ENCODE measurements at places on chromosomes 16 and 17.

DNA sequence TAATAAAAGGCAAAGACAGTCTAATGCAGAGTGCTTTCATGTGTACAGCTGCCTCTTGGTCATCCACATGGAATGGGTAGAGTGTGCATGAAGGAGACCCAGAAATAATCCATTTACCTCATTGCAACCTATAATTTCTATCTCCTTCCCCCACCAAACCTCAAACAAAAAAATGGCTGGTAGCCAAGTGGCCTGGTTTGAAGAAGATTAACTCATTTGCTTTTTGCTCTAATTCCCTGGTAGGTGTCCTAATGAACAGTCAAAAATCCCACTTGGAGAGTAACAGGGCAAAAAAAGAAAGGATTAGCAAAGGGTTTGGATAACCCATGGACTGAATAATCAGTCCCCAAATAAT is 13.0 kb upstream of the LYRM9 start:
- no peak for DNase-seq

- DNase-seq: no peak
Observed at GRCh38 chr16:14416184-14416583, 213.9 kb downstream of the PARN start.

DNA sequence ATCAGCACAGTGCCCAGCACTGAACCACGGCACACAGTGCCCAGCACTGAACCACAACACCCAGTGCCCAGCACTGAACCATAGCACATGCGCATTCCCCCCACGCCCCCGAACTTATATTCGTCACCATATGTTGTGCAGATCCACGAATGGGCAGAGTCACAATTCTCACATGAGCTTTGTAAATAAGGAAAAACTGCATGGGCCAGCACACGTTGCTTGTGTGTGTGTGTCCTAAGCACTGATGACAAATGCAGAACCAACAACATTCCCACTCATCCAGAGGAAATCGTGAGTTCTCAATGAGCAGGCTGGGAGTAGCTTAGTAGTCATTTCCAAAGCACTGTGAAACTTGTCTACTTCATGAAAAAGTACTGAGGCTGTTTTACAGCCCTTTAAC is 70.0 kb downstream of the ADCY9 start:
- no peak for DNase-seq

GRCh38 chr17:8712698-8713097 is 31.9 kb downstream of the CCDC42 start:
- DNase-seq: no peak

GRCh38 chr17:37430051-37430627 is 23.5 kb downstream of the TADA2A start:
- no peak for DNase-seq

DNA sequence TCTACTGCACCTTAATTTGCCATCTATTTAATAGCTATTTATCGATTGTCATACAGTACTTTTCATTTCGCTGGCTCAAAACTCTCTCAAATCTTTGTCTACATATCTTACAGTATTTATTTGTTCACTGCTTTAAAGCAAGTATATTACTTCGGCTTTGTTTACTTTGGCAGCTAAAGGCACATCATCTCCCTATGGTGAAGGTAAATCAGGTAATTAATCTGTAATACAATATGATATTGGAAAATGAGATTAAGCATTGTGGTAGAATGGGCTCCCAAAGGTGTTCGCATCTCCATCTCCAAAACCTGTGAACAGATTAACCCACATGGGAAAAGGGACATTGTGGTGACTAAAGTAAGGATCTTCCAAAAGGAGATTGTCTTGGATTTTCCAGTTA is 6.5 kb downstream of the TMEM170A start:
- no peak for DNase-seq

GRCh38 chr16:4682616-4683254 is 10.6 kb upstream of the NUDT16L1 start:
- DNase-seq: no peak

DNA sequence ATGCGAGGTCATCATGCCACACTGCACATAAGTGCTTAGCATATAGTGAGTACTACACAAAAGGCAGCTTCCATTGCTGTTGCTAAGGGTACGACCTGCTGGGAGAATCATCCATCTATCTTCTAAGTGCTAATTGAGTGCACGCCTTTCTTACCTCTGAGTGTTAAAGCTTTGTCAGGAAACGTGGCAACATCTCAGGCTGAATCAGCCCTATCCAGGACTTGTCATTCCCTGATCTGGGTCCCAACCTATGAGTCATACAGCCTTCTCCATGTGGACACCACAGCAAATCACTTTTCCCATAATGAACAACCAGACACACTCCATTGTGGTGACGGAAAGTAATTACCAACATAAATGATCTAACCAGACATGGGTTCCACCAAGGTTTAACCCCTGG is 201.1 kb upstream of the MAF start:
- DNase-seq: no peak
